Motor neuron (in vitro differentiated cells): ENCODE measurements at places on chromosomes 2 and 18. TPM values are rescaled to one million over a fixed set of nuclear protein-coding genes. Genes with fewer than 3 reads are reported as not detected.
A peak's percentile ranks its signal among the peaks of the same experiment; 100 is the strongest.

DNA sequence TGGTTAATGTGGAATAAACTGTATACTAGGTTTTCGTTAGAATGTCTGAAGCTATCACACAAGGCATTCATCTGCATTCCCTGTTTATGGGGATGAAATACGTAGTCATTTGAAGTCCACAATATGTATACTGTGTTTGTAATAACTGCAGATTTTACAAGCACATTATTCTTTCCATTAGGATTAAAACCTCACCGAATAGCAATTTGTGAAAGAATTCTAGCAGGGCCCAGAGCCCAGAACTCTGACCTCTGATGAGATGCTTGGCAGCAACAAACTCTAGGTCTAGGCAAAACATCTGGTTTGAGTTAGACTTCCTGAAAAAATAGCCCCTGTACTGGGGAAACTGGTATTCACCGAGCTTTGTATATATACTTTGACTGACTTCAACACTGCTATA lies 158.2 kb downstream of the SRBD1 start:
- ATAC-seq = peak; percentile 48

GRCh38 chr18:42530276-42530675 lies 575.2 kb downstream of the PIK3C3 start:
- peak; percentile 33 for ATAC-seq

ALKAL2 gene
- 0.79 and 1.1 TPM in 2 replicates for total RNA-seq

SLC4A5 gene
- total RNA-seq = 3.0 and 5.9 TPM in 2 replicates

MYOM1 gene
- 2.4 TPM in 2 replicates for total RNA-seq
